ENCODE measurements at places on chromosomes 7 and 10.

- DNase-seq = peak; percentile 51
These were observed 27.6 kb downstream of the SDHAF3 start for GRCh38 chr7:97145068-97145467.

DNA sequence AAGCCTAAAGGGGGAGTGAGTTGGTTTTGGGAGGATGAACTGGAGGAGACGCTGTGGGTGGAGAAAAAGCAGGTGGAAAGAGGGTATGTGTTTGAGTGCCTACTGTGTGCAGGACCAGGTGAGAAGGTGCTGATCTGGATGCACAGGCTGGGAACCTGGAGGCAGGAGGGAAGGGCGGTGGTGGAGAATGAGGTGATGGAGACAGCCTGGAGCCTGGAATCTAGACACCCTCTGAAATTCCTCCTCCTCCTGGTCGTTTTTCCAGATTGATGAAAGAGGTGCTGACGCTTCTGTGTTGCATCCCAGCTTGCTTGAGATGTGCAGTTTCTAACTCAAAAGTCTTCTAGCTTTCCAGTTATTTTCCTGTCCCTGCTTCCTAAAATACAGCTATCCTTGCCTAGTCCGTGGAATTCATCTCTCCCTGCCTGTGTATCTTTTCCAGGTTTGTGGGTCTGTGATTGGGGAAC is 67.5 kb downstream of the LRMDA start:
- no peak for DNase-seq

DNA sequence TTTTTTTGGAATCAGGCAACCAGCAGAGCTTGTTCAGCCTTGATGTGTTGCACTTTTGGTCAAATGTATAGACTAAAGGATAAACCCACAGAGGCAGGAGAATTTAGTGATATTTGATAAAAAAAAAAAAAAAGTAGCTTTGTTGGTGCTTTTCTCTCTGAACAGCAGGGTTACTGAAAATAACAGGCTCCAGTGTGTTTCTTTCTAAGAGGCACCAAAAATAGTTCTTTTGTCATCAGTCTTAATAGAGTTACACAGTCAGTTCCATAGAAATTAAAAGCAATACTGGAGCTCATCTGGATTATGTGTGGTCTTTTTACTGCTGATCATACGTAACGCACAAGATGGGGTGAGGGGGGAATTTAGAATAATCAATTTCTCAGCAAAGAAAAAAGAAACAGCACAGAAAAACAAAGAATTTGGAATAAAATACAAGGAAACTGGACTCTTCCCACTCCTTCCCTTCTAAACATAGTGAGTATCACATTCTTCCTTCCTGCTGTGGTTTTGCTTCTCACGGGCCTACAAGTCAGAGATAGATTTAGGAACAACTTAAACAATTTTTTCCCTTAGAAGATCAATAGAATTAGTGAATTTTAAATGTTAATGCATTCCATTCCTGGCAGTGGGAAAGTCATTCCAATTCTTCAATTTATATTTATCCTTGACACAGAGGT is 178.8 kb upstream of the AKR1E2 start:
- no peak for DNase-seq

- no peak for DNase-seq
These were observed 1.6 kb downstream of the PSAP start for GRCh38 chr10:71849461-71849908.

DNA sequence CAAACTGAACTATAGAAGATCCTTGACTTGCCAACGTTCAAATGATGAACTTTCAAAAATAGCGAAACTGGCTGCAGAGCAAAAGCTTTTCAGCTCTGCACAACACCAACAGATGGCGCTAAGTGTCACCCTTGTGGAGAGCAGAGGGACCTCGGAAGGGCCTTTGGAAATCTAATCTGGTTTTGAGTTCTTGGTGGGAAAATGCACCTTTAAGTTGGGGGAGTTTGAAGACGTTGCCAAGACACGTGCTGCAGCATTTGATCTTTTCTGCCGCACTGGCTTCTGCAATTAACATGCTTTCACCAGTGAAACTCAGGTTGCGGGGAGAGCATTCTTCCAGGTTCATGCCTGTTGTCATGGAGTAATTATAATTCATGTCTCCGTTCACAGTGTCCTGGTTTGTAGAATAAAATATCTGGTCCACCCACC is 26.3 kb upstream of the WDR11 start:
- peak; percentile 39 for DNase-seq

DNA sequence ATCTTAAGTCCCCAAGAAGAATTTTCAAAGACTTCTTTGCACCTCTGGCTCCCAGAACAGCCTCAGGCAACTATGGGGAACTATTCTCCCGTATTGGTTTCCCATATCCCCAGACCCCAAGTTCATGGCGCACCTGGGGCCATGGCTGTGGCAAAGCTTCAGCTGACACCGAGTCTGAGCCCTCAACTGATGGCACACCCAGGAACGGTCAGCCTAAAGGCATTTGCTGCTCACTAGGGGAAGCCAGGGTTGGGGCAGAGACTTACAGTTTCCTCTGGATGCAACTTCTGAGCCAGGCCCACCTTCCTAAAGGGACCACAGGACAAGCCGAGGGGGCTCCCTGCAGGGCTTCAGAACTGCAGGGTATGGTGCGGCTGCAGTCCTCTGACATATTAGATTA is 13.7 kb upstream of the CPA1 start:
- no peak for DNase-seq

DNA sequence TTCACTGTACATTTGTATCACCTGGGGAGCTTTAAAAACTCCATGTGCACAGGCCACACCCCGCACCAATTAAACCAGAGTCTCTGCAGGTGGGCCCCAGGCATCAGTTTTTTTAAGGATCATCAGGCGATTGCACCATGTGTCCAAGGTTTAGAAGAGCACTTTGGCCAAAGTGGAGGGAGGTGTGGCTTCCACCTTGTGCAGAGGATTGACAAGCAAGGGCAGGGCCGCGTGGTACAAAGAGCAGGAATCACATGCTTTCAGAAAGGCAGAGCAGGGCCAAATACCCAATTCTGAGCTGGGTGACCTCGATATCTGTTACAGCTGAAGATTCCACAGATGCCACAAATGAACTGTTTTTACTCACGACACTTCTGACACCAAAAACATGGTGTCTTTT is 52.4 kb downstream of the NOC3L start:
- DNase-seq = no peak

DNA sequence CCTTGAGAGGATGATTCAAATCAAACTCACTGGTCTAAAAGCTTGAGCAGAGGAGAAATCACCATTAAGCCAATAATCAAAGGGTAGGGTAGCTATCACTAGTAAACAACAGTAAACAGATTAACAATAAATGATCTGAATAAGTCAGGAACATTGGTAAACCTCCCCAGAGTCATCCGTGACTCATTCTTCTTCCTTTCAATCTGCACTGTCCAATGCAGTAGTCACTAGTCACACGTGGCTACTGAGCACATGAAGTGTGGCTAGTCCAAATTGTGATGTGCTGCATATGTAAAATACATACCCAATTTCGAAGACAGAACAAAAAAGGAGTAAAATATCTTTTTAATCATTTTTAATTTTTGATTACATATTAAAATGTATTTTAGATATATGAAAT is 64.0 kb downstream of the ERCC6 start:
- no peak for DNase-seq

GRCh38 chr7:5450549-5451327 is 27.1 kb upstream of the TNRC18 start:
- DNase-seq = peak; percentile 48

GRCh38 chr7:256461-256940 is 33.5 kb upstream of the FOXL3 start:
- no peak for DNase-seq

GRCh38 chr7:47170516-47170915 is 411.4 kb downstream of the TNS3 start:
- no peak for DNase-seq

DNA sequence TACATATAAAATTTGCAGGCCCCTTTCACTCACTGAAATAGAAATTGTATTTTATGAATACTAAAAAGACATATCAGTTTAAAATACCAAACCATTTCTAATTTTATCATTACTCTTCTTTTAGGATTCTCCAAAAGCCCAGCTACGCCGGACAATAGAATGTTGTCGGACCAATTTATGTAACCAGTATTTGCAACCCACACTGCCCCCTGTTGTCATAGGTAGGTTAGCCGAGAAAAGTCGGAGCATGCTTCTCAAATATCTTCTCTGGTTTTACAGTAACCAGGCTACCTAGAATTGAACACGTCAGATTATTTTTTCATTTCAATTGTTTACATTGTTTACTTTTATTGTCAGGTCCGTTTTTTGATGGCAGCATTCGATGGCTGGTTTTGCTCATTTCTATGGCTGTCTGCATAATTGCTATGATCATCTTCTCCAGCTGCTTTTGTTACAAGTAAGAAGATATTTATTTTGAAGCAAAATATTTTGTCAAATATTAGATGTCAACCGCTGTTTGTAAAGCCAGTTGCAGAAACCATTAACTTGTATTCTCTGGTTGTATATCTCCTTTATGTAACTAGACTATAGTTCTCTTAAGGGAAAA is 57.6 kb downstream of the MMRN2 start:
- DNase-seq = peak; percentile 72

GRCh38 chr7:154437234-154437633 is 385.0 kb downstream of the DPP6 start:
- no peak for DNase-seq

DNA sequence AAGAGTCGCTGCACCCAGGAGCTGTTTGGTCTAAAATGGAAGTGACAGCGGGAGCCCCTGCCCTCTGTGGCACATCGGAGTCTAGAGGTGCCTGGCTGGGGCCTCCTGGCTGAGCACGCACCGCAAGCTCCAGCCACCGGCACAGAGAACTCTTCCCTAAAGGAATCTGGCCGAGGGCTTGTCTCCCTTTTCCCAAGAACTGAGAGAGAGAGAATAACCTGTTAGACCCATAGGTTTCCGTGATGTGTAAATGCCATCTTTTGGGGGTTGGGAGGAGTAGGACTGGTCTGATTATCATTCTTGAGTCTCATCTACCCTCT is 47.3 kb downstream of the PROSER2 start:
- DNase-seq = no peak

DNA sequence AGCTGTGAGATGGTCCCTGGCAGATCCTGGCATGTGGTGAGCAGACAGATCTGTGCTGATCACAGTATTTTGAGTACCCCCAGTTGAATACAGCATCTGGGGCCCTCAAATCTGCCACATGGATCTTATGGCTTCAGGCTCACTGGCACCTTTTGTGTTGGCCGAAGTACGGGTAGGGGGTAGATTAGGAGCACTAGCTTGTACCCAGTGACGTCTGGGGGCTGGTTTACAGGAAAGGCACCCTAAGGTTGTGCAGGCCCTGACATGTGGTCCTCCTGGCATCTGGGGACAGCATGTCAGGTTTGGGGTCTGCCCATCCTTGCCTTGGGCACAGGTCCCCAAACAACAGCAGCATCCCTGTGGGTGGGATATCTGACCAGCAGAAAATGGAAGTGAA is 53.2 kb downstream of the SYPL1 start:
- DNase-seq = no peak

GRCh38 chr7:135743907-135744731 is 4.5 kb downstream of the FAM180A start:
- DNase-seq = no peak

DNA sequence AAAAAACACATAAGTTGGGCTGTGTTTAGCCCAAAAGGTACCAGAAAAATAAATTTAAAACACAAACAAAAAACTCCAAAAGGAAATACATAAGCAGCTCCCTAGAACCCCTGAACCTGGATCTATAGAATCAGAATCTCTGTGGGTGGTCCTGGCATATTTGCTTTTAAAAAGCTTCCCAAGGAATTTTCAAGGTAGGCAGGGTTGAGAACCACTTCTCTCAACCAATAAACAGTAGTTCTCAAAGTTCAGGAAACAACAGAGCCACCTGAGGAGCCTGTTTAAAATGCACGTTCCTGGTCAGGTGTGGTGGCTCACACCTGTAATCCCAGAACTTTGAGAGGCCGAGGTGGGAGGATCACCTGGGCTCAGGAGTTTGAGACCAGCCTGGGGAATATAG is 12.5 kb downstream of the ATXN7L1 start:
- no peak for DNase-seq

DNA sequence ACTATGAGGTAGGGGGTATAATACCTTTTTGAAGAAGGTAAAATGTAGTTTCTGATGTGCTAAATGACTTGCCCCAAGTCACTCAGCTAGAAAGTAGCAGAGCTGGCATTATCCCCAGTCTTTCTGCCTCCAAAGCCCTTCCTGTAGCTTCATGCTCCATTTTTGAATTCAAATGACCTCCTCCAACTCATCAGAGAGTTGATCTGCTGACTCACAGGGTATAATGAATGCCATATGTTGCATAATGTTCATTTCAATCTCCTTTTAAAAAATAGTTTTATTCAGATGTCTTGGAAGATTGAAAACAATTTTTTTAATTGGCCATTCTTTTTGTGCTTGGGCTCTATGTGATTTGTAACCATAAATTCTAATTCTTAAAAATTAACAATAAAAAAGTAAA is 272.8 kb upstream of the IMMP2L start:
- DNase-seq = no peak

DNA sequence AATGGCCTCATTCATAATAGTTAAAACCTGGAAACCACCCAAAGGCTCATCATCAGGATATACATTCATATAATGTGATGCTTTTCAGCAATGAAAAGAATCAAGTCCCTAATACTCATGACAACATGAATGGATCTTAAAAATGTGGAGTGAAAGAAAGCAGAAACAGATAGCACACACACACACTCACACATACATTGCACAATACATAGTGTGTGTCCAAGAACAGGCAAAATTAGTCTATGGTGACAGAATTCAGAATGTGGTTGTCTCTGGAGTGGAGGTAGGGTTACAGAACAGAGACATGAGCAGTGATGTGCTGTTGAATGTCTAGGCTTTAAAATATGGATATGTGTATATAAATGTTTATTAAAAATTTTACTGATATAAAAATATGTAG is 419.9 kb upstream of the PCDH15 start:
- no peak for DNase-seq
